ENCODE measurements at places on chromosomes 1 and 21.
A peak's percentile ranks its signal among the peaks of the same experiment; 100 is the strongest.

DNA sequence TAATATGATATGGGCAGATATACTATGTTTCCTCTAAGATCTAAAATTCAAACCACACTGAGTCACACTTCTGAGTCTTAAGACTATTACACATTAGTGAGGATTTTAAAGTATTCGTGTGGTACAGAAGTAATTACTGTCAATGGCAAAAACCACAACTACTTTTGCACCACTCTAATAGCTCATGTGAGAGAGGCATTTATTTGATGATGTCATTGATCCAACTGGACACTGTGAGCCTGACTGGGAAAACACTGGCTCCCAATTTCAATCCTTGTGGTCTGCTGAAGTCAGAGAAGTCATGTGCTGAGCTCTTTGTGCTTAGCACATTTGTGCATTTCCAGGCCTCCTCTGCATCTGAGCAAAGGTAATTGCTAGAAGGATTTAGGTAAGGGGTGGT is 377.8 kb downstream of the USH2A start:
- no peak for DNase-seq

DNA sequence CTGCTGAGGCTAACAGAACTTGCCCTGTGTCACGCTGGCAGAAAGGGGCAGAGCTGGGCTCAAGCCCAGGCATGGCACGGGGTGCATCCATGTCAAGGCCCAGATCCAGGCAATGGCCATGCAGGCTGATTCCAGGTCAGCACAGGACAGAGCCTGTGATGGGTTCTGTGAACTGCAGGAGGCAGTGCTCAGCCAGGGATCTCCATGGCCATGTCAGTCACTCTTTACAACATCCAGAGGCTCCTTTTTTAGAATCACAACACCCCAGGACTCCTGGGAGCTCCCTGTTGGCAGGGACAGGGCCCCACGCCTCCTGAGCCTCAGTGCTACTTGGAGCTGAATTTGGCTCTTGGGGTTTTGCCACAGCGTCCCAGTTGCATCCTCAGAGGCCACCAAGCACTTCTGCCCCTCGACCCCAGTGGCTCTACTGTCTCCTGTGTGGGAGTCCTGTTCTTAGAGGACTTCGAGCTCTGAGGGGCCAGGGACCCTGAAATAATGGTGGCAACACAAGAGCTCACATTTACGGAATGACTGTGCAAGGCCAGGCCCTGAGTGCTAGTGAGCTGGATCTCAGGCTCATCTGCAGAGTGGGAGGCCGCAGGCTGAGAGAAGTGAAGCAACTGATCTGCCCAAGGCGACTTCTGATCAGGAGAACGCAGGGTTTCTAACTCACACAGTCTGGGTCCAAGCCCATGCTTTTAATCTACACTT is 211.5 kb downstream of the TRABD2B start:
- DNase-seq, result no peak

DNA sequence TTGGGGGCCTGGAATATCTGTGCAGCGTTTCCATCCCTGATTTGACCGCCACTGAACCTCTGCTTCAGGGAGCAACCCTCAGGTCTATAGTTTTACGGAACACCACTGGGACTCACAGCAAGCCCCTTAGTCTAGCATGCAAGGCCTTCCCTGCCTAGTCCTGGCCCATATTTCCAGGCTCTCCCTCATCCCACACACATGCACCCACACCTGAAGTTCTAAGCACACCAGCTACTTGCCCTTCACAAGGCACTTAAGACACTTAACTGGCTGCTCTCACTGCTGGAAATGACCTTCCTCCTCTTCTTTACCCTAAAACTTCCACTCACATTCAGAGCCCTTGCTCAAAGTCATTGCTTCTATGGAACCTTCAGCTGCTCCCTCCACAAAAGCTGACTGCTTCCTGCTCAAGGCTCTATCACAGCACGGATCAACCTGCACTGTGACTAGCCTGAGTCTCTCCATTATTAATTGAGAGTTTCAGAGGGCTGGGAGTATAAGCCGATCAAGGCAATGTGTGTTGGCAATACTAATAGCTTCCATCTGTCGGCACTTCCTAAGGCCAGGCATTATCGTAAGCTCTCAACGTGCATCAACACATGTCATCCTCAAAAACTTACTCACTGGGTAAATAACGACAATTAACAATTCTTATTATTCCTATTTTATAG is 84.3 kb downstream of the RRAGC start:
- DNase-seq, result no peak

GRCh38 chr1:162391790-162392563 is 10.4 kb downstream of the C1orf226 start:
- no peak for DNase-seq

DNA sequence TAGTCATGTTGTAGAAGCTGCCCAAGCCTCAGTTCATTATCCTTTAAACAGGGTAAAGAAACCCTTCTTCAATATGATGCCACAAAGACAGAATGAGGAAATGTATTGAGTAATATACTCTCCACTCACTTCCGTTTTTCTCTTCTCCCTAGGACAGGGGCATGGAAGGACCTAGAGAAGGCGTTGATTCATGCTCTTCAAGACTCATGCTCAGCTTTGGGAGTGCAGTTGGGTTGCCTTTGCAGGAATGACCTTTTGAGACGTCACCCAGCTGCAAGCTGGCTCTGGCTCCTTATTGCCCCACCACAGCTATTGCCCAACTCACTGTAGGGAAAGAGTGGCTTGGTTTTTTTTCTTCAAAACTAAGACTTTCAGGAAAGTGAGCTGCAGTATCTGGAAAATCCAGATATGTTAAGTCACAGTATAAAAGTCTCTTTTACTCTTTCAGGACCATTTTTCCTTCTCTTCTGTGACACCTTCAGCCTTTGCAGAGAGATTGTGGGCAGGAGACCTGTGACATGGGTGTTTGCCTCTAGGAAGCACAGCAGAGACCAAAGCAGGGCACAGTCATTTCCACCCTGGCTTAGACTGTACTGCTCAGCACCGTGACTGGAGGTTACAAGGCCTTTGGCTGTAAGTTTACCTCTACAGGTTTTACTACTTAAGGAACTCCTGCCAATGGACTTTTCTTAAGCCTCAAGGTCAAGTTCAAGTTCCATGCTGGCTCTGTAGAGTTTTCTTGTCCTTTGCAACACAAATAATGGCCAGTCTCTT is 39.5 kb downstream of the XCL2 start:
- DNase-seq, result no peak

DNA sequence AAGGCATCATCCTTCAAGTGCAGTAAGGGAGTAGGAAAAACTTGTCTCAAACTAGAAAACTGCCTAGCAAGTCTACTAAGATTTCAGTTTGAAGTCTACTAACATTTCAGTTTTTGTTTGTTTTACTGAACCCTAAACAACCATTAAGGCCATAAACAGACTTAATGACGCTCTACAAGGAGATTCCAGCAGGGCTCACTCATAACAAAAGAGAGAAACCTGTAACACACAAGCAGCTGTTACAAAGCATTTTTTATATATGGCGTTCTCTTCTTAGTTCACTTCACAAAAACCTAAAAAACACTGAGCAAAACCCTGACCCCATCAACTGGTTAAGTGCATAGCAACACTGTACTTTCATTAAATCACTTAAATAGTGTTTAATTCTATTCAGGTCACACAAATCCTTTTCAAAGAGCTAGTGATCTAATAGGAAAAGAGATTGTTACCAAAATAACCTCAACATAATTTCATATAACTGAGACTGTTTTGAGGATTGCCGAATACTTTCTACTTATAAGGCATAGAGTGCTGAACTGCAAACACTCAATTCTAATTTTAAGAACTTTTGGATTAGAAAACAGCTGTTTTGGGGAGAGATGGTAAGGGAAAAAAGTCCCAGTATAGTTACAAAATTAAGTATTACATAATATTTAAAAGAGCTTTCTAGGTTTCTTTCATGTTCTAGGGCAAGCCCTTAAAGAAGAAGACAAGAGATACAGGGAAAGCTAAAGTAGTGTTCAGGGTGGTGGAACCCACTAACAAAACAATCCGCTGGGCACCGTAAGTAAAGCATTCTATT is 1.4 kb downstream of the B3GALNT2 start:
- DNase-seq, result no peak

DNA sequence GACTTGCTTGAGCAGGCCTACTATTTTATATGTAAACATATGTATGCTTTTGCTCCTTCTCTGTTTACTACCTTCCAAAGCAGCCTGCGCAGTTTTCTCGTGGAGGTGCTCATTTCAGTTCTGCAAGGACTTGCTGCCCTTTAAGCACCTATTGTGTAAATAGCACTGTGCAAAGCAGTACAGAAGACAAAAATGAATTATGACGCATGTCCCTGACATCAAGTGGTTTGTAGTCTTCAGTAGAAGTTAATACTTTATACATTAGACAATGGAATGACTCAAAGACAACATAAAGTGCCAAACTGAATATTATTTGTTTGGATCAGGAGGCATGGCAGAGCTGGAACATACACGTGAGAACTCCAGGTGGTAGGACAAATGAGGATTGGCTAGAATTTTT is 611.7 kb downstream of the LMO4 start:
- DNase-seq, result no peak

DNA sequence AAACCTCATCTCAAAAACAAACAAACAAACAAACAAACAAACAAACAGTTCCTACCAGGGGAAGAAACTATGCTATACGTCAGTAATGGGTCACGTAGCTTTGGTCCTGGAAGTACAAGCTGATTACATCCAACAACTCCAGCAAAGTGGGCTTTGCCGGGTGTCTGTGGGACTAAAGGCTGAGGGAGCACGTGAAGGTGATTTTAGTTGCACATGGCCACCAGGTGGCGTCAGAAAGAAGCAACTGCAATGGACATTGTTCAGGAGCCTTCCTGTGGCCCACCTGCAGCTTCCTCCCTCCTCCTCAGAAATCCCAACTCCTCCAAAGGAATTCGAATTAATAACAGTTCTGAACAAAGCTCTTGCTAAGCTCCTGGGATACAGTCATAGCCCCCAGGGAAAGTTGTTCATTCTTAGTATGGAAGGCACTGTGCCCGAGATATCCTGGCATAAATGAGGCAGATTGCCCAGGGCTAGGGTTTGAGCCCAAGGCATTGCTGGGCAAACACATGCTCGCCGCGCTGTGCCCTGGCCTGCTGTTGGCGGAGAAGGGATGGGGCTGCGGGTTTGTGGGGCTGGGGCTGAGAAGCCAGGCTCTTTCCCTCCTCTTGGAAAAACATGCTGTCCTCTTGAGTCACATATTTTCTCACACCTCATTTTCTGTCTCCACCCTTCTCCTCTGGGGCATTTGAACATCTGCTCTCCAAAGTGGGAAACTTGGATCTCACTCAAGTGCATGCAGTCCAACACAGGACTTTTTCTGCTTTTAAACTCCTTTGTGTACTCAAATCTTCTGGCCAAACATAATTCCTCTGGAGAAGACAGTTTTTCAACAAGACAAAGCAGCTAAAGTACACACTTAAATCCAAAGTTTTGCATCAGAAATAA is 28.6 kb downstream of the AKNAD1 start:
- DNase-seq, result peak; percentile 54

GRCh38 chr1:2204415-2205190 is 10.0 kb upstream of the FAAP20 start:
- DNase-seq, result no peak

DNA sequence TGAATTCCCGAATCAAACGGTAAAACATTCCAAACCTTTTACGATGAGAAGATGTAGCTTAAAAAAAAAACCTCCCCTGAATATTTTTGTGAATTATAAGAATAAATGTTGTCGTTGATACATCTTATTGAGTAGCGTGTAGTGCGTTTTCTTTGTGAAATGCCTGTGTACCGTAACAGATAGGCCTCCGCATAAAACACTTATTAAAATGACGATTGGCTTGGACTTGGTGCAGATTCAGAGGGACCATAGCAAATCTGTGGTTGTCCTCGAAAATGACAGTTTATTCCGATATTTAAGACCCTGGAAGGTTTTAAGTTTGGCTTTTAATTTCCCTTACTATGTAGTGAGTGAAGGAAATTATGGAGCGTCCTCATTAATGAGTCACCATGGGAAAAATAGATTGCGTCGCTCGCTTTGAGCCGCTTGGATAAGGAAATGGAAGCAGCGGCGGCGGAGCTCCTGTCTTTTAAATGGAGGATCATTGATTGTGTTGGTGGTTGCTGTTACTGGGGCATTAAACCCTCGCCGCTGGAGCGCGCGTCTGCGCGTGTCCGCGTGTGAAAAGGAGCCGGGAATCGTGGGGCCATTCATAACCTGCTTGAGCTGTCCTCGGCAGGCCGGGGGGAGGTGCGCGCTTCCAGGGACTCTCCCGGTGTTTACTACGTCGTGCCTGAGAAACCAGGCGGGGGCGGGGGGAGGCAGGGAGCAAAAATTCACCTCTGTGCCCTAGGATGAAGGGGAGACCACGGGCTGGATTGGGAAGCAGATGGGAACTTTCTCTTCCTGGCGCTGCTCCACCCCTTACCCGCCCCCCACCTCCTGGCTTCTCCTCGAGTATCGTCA is 1.6 kb downstream of the SPEN start:
- peak; percentile 51 for DNase-seq

DNA sequence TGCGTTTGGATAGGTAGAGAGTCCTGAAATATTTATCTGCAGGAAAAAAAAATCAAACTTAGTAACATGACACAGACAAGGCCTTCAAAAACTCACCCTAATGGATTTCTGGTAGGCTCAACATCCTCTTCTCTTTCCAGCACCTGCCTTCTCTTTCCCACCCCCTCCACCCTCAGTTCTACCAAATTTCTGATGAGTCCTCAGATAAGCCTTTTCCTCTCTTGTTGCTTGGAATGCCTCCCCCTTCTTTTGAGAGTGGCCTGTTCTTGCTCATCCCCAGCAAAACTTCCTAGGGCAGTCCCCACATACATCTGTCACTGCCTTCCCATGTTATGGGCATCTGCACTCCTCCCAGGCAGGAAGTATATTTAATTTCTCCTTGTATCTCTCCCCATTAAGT is 7.6 kb upstream of the LBR start:
- no peak for DNase-seq

- DNase-seq, result no peak
Measured at GRCh38 chr1:228366062-228366865, 40.4 kb downstream of the TRIM11 start.

DNA sequence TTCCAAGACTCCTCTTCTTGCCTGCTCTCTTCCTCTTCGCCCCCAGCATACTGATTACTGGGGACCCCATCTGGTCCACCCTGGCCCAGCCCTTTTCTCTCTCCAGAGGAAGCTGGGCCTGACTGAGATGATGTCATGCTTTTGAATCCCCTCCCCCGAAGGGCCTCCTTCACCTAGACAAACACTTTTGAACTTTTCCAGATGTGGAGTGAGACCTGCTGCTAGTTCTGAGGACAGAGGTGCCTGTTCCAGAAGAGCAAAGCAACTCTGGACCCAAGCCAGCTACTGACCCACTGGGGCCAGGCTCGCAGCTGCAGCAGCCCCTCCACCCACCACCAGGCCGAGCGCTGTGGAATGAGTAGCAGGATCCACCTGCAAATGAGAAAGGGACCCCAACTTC is 8.4 kb downstream of the CD34 start:
- no peak for DNase-seq

GRCh38 chr1:219555031-219555692 is 57.7 kb downstream of the ZC3H11B start:
- DNase-seq, result no peak

- DNase-seq, result no peak
Measured at GRCh38 chr1:5333291-5333690, 658.9 kb downstream of the NPHP4 start.

- no peak for DNase-seq
Measured at GRCh38 chr1:110068646-110069403, 1.6 kb downstream of the ALX3 start.

- no peak for DNase-seq
Measured at GRCh38 chr1:101112051-101112780, 86.6 kb upstream of the DPH5 start.

All from substantia nigra (tissue), 51 donors.